ENCODE measurements at places on chromosomes 11 and 22.

- H3K4me3 ChIP-seq, result no peak overlapping the region
- H3K27me3 ChIP-seq, result no peaks in the 10 kb centered on the region
- no peaks in the 10 kb centered on the region for H3K36me3 ChIP-seq
Measured at GRCh38 chr11:60743058-60743457, 13.6 kb upstream of the MS4A15 start.

DNA sequence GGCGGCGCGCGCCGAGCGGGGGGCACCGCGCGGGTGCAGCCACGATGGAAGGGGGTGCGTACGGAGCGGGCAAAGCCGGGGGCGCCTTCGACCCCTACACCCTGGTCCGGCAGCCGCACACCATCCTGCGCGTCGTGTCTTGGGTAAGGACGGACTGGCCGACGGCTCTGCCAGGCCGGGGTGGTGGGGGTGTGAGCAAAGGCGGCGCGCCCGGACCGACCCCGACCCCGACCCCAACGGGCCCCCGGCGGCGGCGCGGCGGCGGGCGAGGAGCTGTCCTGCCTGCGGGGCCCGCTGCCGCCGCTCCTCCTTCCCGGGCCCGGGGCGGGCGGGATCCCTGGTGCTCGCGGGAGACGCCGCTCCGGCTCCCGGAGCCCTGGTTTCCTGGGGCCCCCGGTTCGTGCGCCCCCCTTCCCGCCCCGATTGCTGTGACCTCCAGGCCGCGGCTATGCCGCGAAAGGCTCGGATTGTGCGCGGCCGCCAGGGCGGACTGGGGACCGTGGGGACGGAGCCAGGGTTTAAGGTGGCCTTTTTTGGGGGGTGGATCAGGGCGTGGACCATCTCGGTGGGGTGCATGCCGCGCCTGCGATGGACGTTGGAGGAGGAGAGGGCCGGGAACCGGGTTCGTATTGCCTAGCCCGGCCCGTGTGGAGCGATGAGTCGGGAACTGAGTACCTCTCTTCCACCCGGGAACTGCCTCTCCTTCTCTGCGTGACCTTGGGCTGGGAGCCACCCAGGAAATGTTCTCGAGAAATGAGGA, at the start of gene SYNGR1:
SYNGR1 (plus strand) TSS at position 25 of the 760 bp plus-strand sequence; CDS start at position 45, 20 bp downstream.
- H3K27ac ChIP-seq, result no peak within 1 kb of the TSS
- H3K4me1 ChIP-seq, result peaks cover 22% of the 10 kb centered on the region
- DNase-seq, result no peak

DNA sequence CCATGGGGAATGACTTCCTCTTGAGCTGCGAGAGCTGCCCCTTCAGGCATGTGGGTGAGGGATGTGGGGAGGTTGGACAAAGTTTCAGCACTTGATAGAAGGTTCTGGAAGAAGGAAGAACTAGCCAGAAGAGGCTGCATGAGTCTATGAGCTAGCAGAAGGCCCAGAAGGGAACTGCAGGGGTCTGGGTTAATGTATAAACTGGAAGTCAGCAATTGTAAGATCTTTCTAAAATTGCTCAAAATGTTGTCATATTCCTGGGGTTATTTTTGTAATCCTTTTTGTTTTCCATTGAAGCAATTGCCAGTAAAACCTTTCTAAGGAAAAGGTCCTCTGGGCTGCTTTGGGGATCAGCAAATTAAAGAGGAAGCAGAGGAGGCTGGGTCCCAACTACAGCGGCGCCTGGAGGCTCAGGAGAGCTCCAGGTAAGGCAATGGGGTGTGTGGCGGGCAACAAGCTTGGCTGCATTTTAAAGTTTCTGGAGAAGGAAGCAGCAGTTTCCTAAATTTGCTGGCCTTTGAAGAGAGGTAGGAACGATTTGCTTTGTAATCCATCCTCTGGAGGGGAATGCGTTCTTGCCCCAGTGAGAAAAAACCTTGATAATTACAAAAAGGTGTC, 29.2 kb downstream of the ADAMTS15 start:
- no peak overlapping the region for H3K27ac ChIP-seq
- H3K4me1 ChIP-seq, result no peaks in the 10 kb centered on the region
- no peaks in the 10 kb centered on the region for H3K36me3 ChIP-seq
- no peak for DNase-seq
- peaks cover 33% of the 10 kb centered on the region for H3K27me3 ChIP-seq
- no peak overlapping the region for H3K4me3 ChIP-seq

DNA sequence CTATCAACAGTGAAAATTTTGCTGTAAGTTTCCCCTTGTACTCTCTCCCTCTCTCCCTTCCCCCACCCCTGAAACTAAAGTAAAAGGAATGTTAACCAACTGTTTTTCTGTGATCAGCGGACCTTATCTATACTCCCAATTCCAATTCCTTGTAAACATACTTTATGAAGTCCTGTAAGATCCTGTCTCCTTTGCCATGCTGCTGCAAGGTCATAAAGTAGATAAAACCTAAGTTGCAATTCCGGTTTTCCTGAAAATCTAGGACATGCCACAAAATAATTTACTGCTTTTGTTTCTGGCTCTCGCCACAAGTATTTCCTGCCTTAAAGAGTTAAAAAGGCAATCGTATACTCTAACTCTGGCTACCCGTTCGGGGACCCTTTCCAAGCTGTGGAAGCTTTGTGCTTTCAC, 1469.0 kb downstream of the LRRC4C start:
- no peak overlapping the region for H3K27ac ChIP-seq
- H3K27me3 ChIP-seq, result no peaks in the 10 kb centered on the region
- no peak overlapping the region for H3K4me3 ChIP-seq
- H3K36me3 ChIP-seq, result no peaks in the 10 kb centered on the region
- DNase-seq, result no peak

- no peaks in the 10 kb centered on the region for H3K27me3 ChIP-seq
- H3K4me3 ChIP-seq, result no peak overlapping the region
- no peak overlapping the region for H3K27ac ChIP-seq
- no peak for DNase-seq
- no peaks in the 10 kb centered on the region for H3K36me3 ChIP-seq
Measured at GRCh38 chr22:27424319-27424718, 377.2 kb downstream of the MN1 start.

Measured in HepG2 (cell line).